ENCODE measurements at places on chromosomes 2 and 18.

- peaks cover 2% of the 10 kb centered on the region for H3K4me1 ChIP-seq
- H3K27ac ChIP-seq = no peak overlapping the region
- DNase-seq = no peak
- H3K27me3 ChIP-seq = peaks cover 7% of the 10 kb centered on the region
Observed at GRCh38 chr2:218354045-218354444, 2.6 kb upstream of the CATIP start.

- H3K27me3 ChIP-seq = no peaks in the 10 kb centered on the region
- H3K4me3 ChIP-seq = no peak overlapping the region
- no peak for DNase-seq
- H3K27ac ChIP-seq = no peak overlapping the region
- no peaks in the 10 kb centered on the region for H3K36me3 ChIP-seq
Observed at GRCh38 chr18:70454704-70455322, 166.0 kb downstream of the SOCS6 start.

DNA sequence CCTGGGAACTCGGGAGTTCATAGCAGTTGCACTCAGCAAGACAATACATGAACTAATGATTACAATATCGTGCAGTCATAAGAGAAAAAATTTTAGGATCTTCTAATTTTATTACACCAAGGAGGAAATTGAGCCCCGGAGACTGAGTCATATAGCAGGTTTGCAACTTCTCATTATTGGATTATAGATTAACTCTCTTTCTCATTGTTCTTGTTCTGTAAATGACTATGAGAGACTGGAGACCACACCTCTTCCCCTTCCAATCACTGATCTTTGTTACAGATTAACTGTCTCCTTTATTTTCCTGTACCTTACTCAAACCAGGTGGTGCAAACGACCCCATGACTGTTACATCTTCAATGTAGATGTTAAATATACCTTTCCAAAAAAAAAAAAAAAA is 435.8 kb upstream of the DDX18 start:
- H3K4me3 ChIP-seq = no peak overlapping the region
- no peak for DNase-seq
- no peaks in the 10 kb centered on the region for H3K36me3 ChIP-seq
- H3K27ac ChIP-seq = no peak overlapping the region
- no peaks in the 10 kb centered on the region for H3K4me1 ChIP-seq
- no peaks in the 10 kb centered on the region for H3K27me3 ChIP-seq

DNA sequence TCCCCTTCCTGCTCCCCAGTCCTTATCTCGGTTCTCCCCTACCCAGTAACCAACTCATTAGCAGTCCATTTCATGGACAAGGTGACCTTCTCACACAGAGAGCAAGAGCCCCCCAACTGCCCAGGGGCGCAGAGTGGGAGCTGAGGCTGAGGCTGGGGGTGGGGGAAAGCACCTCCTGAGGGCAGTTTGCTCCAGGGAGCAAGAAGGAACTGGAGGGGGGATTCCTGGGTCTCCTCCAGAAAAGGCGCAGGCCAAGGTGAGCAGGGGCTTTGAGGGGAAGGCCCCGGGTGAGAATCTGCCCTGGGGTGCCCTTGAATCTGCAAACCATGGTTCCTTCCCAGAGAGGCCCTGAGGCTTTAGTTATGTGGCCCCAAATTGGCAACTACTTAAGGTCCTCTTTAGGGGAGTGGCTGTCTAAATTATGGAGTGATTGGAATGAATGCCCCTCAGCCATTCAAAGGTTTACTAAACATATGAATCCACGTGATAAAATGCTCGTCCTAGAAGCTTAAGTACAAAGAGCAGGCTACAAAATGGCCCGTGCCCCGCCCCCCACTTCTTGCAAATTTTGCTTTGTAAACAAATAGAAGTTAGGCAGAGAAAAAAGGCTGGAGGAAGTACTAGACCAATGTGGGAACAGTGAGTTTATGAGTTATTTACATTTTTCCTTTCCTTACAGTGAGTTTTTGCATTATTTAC is 123.5 kb upstream of the HS6ST1 start:
- H3K27ac ChIP-seq = no peak overlapping the region
- no peak overlapping the region for H3K4me3 ChIP-seq
- peaks cover 20% of the 10 kb centered on the region for H3K27me3 ChIP-seq
- peaks cover 46% of the 10 kb centered on the region for H3K4me1 ChIP-seq

- H3K27me3 ChIP-seq = no peaks in the 10 kb centered on the region
- H3K27ac ChIP-seq = no peak overlapping the region
- no peak overlapping the region for H3K4me3 ChIP-seq
- H3K4me1 ChIP-seq = peaks cover 15% of the 10 kb centered on the region
Observed at GRCh38 chr2:180849851-180850250, 130.6 kb upstream of the UBE2E3 start.

DNA sequence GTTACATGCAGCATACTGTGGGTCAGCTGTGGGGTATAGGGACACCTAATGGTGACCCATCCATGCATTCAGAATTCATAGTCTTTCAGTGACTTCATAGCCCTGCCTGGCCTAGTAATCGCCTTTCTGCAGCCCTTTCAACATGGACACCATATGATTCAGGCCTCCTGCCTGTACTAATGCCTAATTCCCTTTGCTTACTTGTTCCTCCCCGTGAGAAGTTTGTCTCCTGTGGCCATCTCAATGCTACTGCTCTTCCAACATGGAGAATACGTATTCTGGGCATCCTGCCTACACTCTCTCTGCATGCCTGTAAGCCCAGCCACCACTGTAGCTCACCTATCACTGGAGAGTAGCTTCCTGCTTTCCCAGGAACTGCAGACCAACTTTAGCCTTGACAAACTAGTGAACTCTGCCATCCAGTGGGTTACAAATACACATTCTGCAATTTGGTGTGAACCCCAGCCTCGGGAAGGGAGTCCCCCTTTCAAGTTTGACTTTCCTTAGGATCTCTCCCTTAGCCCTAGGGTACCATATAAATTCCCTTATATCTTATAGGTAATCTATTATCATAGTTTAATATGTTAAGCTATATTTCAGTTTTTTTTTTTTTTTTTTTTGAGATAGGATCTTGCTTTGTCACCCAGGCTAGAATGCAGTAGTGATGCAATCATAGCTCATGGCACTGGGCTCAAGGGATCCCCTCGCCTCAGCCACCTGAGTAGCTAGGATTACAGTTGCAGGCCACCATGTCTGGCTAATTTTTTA is 22.3 kb downstream of the M1AP start:
- no peak overlapping the region for H3K27ac ChIP-seq
- H3K27me3 ChIP-seq = no peaks in the 10 kb centered on the region
- no peak for DNase-seq
- no peaks in the 10 kb centered on the region for H3K4me1 ChIP-seq
- no peak overlapping the region for H3K4me3 ChIP-seq
- H3K36me3 ChIP-seq = no peaks in the 10 kb centered on the region

DNA sequence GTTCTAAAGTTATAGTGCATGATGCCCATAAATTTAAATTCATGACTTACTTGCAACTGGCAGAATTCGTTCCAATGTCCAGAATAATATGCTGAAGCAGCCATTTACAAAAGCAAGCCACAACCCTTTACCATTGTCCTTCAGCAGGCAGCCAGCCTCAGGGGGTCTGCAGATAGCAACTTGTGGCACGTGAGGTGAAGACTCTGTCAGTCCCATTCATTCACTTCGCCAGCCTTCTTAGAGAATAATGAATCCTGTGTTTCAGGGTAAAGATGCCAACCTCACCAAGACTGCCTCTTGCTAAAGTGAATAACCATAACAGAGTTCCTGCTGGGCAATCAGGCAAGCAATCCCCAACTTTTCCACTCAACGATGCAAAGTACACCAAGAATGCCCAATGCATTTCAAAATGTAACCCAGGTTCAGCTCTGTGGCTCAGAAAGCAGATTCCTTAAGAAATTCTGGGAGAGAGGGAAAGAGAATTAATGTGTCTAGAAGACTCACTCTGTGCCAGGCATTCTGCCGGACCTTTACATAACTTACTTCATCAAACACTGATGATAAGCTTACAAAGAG is 315.4 kb downstream of the NCKAP5 start:
- H3K36me3 ChIP-seq = no peaks in the 10 kb centered on the region
- H3K27ac ChIP-seq = no peak overlapping the region
- H3K4me1 ChIP-seq = no peaks in the 10 kb centered on the region
- DNase-seq = no peak
- H3K4me3 ChIP-seq = no peak overlapping the region
